ENCODE measurements at places on chromosomes 6 and 20.

- H3K4me3 ChIP-seq = no peak overlapping the region
- H3K27ac ChIP-seq = no peak overlapping the region
- no peaks in the 10 kb centered on the region for H3K27me3 ChIP-seq
- no peak for DNase-seq
- H3K36me3 ChIP-seq = no peaks in the 10 kb centered on the region
- no peaks in the 10 kb centered on the region for H3K4me1 ChIP-seq
Observed at GRCh38 chr6:95203153-95203754, 374.1 kb upstream of the MANEA start.

- no peaks in the 10 kb centered on the region for H3K27me3 ChIP-seq
- no peaks in the 10 kb centered on the region for H3K4me1 ChIP-seq
- no peak overlapping the region for H3K4me3 ChIP-seq
- no peak for DNase-seq
- no peaks in the 10 kb centered on the region for H3K36me3 ChIP-seq
Observed at GRCh38 chr6:12369781-12370262, 79.7 kb downstream of the EDN1 start.

DNA sequence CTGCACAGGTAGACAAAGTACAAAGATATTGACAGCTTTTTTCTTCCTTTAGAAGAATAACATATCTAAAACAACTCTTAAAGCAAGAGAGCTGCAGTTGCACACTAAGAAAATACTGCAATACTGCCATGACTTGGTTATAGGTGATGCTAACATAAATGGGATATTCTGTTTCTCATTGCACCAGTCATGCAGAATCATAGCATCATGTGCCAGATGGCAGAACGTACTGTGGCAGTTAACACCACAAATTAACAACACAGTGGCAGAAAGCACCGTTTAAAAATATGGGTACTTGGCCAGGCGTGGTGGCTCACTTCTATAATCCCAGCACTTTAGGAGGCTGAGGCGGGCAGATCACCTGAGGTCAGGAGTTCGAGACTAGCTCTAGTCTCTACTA lies 7.4 kb downstream of the ASXL1 start:
- no peak overlapping the region for H3K4me3 ChIP-seq
- H3K27me3 ChIP-seq = no peaks in the 10 kb centered on the region
- H3K36me3 ChIP-seq = no peaks in the 10 kb centered on the region
- peaks cover 13% of the 10 kb centered on the region for H3K4me1 ChIP-seq
- no peak for DNase-seq

- no peaks in the 10 kb centered on the region for H3K4me1 ChIP-seq
- no peak overlapping the region for H3K27ac ChIP-seq
- no peaks in the 10 kb centered on the region for H3K36me3 ChIP-seq
- H3K27me3 ChIP-seq = no peaks in the 10 kb centered on the region
- DNase-seq = no peak
- H3K4me3 ChIP-seq = no peak overlapping the region
Observed at GRCh38 chr20:13904766-13905165, 85.6 kb downstream of the SEL1L2 start.

DNA sequence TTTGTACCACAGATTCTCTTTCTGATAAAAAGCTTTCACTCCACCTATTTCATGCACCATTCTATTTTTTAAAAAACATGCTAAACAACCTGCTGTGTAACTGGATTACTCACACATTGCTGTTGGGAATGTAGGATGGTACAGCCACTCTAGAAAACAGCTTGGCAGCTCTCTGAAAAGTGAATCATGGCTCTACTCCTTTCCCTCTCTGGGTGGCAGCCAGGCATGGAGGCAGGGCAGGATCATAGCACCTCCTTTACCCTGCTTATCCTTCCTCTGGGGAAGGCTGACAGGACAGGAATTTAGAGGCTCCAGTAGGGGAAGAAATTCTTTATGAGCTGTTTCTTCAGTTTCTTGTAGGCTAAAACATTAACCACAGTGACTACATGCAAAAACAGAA lies 6.7 kb upstream of the VNN2 start:
- DNase-seq = no peak
- no peaks in the 10 kb centered on the region for H3K27me3 ChIP-seq
- H3K27ac ChIP-seq = no peak overlapping the region
- H3K36me3 ChIP-seq = no peaks in the 10 kb centered on the region
- no peak overlapping the region for H3K4me3 ChIP-seq

DNA sequence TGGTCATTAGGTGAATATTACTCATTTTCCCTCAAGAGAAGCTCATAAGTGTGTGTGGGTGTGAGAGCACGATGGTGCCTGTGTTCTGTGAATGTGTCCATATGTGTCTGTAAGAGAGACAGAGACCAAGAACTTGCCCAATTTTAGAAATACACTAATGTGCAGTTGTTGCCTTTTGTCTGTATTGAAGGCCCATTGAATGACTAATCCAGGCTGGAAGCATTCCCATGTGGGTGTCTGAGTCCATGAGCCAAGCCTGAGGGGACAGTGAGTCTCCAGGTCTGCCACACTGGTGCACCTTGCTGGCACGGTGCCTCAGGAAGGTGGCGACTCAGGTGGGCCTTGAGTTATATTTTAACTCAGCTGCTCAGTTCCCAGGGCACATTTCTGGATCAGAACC lies 25.5 kb upstream of the ASXL1 start:
- no peak overlapping the region for H3K27ac ChIP-seq
- no peaks in the 10 kb centered on the region for H3K36me3 ChIP-seq
- no peaks in the 10 kb centered on the region for H3K4me1 ChIP-seq
- no peaks in the 10 kb centered on the region for H3K27me3 ChIP-seq
- H3K4me3 ChIP-seq = no peak overlapping the region

DNA sequence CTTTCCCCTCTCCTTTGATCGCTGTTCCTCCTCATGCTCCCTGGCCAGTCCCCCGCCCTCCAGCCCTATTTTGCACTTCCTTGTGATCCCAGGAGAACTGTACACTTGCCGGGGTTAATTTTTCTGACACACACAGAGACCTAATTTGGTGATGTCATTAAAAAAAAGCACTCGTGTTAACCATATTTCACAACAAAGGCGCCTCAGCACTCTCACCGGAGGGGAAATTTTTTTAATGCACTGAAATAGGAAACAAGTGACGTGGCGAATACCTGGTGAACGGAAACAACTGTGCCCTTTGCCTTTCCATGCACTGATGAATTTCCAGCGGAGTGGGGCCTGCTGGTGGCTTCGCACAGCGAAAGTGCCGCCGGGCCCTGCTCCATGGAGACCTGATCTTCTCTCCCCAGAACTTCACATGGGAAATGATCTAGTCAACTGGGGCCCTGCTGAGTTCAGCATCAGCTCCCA lies 53.9 kb upstream of the TAGAP start:
- DNase-seq = peak; percentile 57
- no peak overlapping the region for H3K4me3 ChIP-seq
- no peaks in the 10 kb centered on the region for H3K27me3 ChIP-seq
- H3K4me1 ChIP-seq = no peaks in the 10 kb centered on the region
- no peaks in the 10 kb centered on the region for H3K36me3 ChIP-seq

- H3K27ac ChIP-seq = peak overlapping the region; percentile 60
- DNase-seq = no peak
- no peaks in the 10 kb centered on the region for H3K4me1 ChIP-seq
- H3K36me3 ChIP-seq = no peaks in the 10 kb centered on the region
Observed at GRCh38 chr6:113596387-113597230, 260.5 kb upstream of the MARCKS start.

GRCh38 chr6:12344961-12345693 lies 55.0 kb downstream of the EDN1 start:
- no peak overlapping the region for H3K4me3 ChIP-seq
- no peak for DNase-seq
- H3K36me3 ChIP-seq = no peaks in the 10 kb centered on the region
- H3K27me3 ChIP-seq = no peaks in the 10 kb centered on the region
- no peaks in the 10 kb centered on the region for H3K4me1 ChIP-seq
- no peak overlapping the region for H3K27ac ChIP-seq

GRCh38 chr20:32470025-32470861 lies 112.1 kb downstream of the ASXL1 start:
- H3K4me3 ChIP-seq = no peak overlapping the region
- peaks cover 19% of the 10 kb centered on the region for H3K4me1 ChIP-seq
- peak overlapping the region; percentile 62 for H3K27ac ChIP-seq
- no peaks in the 10 kb centered on the region for H3K27me3 ChIP-seq
- H3K36me3 ChIP-seq = no peaks in the 10 kb centered on the region

GRCh38 chr6:170096191-170096802 lies 194.6 kb downstream of the DLL1 start:
- H3K4me3 ChIP-seq = no peak overlapping the region
- H3K27ac ChIP-seq = no peak overlapping the region
- no peaks in the 10 kb centered on the region for H3K4me1 ChIP-seq
- DNase-seq = no peak
- no peaks in the 10 kb centered on the region for H3K36me3 ChIP-seq
- H3K27me3 ChIP-seq = no peaks in the 10 kb centered on the region

DNA sequence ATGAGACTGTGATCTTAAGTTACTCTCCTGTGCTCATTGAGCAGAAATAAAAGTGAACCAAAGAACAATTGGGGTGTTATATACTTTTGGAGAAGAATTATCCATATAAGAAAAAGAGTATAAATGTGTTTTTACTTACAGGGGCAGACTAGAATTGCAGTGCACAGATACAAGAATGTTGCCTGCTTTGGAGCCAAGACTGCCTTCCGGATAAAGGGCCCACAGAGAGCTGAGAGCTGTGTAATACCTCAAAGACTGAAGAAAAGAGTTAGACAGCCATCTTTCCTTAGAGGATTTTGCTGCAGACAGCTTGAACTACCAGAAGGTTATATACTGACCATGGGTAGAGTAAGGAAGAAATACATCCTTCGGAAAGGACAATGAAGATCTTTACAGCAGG lies 1235.5 kb upstream of the CITED2 start:
- no peak overlapping the region for H3K27ac ChIP-seq
- no peaks in the 10 kb centered on the region for H3K4me1 ChIP-seq
- H3K36me3 ChIP-seq = no peaks in the 10 kb centered on the region
- H3K27me3 ChIP-seq = no peaks in the 10 kb centered on the region

DNA sequence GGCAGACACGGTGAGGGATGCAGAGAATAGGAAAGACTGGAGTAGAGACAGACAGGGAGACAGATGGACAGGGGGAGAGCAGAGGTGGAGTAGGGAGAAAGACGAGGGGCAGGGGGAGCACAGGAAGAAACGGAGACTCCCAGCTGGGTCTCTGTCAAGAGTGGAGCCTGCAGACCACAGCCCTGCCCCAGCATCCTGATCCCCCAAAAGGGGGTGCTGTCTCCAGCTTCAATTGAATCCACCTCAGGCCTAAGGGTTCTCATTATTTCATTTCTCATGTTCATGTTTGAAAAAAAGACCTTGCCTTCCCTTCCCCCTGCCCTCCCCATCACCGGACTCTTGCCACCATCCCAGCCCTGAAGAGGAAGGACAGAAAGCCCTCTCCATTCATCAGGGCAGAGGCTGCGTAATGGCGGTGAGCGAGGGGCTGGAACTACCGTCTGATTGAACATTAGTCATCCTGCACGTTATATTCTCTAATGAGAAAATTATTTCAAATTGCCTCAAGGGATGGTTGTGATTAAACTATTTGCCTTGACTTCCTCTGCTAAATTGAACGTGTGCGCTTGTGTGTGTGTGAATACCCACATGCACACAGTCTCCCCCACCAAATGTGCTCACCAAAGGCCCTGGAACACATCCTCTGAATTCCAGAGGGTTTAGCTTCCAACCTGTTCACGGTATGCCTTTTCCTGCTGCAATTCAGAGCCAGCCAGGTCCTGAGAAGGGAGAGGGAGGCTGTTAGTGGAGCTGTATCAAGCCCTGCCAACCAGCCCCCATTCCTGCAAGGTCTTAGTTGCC lies 98.3 kb downstream of the CDC5L start:
- H3K27me3 ChIP-seq = no peaks in the 10 kb centered on the region
- no peaks in the 10 kb centered on the region for H3K36me3 ChIP-seq
- H3K4me3 ChIP-seq = no peak overlapping the region
- peaks cover 3% of the 10 kb centered on the region for H3K4me1 ChIP-seq
- no peak overlapping the region for H3K27ac ChIP-seq
- DNase-seq = no peak

GRCh38 chr6:70377372-70377771 lies 35.9 kb upstream of the FAM135A start:
- no peaks in the 10 kb centered on the region for H3K36me3 ChIP-seq
- no peak overlapping the region for H3K4me3 ChIP-seq
- H3K27ac ChIP-seq = no peak overlapping the region
- no peak for DNase-seq
- no peaks in the 10 kb centered on the region for H3K4me1 ChIP-seq

GRCh38 chr20:39623584-39624234 lies 661.6 kb downstream of the DHX35 start:
- no peaks in the 10 kb centered on the region for H3K27me3 ChIP-seq
- DNase-seq = no peak
- H3K4me3 ChIP-seq = no peak overlapping the region
- peak overlapping the region; percentile 59 for H3K27ac ChIP-seq
- H3K4me1 ChIP-seq = no peaks in the 10 kb centered on the region

DNA sequence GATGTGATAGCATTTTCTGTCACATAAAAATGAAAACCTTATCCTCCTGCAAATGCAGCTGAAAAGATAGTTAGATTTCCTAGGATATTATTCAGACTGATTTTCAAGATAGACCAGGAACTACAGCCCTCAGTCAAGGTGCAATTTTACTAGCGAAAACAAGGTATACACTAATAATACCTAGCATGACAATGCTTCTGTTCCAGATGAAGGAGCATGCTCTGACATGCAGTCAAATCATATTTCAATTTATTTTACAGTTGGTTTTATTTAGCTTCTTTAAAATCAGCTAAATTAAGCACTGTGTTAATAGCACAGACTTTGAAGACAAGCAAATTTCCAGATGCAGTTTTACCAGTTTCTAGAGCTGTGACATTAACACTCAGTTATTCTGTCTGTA lies 14.2 kb upstream of the TNFAIP3 start:
- no peak overlapping the region for H3K4me3 ChIP-seq
- no peaks in the 10 kb centered on the region for H3K4me1 ChIP-seq
- H3K36me3 ChIP-seq = no peaks in the 10 kb centered on the region
- H3K27me3 ChIP-seq = no peaks in the 10 kb centered on the region
- H3K27ac ChIP-seq = no peak overlapping the region

GRCh38 chr6:143223895-143224294 lies 163.2 kb downstream of the AIG1 start:
- no peaks in the 10 kb centered on the region for H3K4me1 ChIP-seq
- H3K4me3 ChIP-seq = no peak overlapping the region
- no peaks in the 10 kb centered on the region for H3K27me3 ChIP-seq
- no peak overlapping the region for H3K27ac ChIP-seq

DNA sequence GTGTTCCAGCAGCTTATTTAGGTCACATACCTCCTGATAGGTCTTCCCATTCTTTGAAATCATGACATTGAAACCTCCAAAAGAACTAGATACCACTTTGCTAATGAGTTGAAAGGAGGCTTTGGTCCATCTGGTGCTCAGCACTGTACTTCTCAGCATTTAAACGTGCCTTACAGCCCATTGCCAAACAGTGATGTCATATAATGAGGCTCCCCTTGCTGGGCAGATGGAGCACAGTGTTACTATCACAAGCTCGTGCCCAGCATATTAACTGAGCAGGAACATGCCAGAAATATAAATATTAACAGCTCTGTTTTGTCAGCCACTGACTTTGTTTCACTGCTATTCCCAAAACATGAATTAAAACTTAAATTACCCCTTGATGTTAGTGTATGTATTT lies 25.5 kb upstream of the MAPK13 start:
- no peak overlapping the region for H3K27ac ChIP-seq
- DNase-seq = no peak
- no peaks in the 10 kb centered on the region for H3K4me1 ChIP-seq
- H3K36me3 ChIP-seq = no peaks in the 10 kb centered on the region

All from breast epithelium (tissue), 4 donors.